Foreskin fibroblast (primary cell): ENCODE measurements at places on chromosomes 2 and 18.

DNA sequence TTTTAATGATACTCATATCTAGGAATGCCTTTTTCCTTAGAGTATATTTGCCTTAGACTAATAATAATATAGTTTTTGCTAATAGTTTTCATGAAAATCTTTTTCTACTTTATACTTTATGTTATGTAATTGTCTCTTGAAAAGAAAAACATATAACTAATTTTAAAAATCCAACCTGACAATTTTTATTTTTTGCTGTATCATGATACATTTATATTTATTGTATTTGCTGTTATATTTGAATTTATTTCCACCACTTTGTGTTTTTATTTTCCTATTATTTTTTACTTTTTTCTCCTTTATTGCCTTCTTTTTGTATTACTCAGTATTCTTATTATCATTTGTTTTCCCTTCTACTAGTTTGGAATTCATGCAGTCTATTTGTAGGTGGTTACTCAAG is 85.4 kb downstream of the MBD5 start:
- DNase-seq, result no peak

- DNase-seq, result no peak
Measured at GRCh38 chr2:130389783-130390182, 33.9 kb downstream of the PTPN18 start.

- DNase-seq, result no peak
Measured at GRCh38 chr2:88351249-88351601, 101.3 kb downstream of the FOXI3 start.

- DNase-seq, result no peak
Measured at GRCh38 chr18:31079973-31080372, 22.2 kb downstream of the DSC2 start.

- no peak for DNase-seq
Measured at GRCh38 chr2:187875261-187876141, 321.3 kb upstream of the TFPI start.

DNA sequence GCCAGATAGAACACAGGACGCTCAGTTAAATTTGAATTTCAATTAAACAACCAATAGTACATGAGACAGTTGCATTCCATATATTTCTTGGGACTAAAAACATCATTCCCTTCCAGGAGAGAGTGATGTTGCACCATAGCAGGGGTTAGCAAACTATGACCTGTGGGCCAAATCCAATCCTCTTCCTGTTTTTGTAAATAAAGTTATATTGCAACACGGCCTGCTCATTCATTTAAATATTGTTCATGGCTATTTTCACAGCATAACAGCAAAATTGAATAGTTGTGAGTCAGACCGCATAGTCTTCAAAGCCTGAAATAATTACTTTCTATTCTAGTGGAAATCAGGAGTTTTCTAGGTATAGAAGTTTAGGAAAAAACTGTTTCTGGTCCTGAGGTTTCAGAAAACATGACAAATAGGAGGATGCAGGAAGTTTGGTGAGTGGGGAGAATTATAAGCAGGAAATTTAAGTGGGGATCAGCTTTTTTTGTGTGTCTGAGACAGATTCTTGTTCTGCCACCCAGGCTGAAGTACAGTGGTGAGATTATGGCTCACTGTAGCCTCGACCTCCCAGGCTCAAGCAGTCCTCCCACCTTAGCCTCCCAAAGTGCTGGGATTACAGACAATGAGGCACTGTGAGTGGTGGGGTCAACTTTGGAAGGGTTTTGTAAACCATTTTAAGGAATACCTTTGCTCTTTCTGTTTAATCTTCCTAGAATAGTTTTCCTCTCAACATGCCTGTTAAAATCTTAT is 131.5 kb downstream of the SOCS6 start:
- DNase-seq, result peak; percentile 94

GRCh38 chr2:98901702-98902101 is 34.3 kb downstream of the CRACDL start:
- DNase-seq, result no peak

DNA sequence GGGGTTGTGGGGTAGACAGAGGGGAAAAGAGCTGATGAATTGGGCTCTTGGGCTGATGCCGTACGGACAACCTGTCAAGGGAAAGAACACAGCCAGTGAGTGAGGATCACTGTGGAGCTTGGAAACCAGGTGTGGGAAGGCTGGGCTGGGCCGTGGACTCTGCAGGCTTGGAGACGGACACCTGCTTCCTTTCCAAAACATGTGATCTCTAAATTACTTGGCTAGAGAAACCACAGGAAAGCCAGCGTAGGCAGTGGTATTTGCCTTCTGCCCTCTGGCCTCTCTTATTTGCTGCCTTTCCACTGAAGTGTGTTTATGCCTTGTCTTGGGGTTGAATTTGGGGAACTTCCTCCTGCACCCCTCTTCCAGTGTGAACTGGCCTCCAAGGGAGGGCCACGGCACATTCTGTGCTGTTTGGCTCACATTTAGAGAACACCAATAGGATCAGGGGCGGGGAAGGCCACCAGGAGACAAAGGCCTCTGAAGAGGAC is 267.7 kb downstream of the PRKCE start:
- no peak for DNase-seq

GRCh38 chr18:46680784-46681695 is 24.0 kb upstream of the LOXHD1 start:
- DNase-seq, result no peak

- DNase-seq, result no peak
Measured at GRCh38 chr2:241835611-241836010, 23.1 kb downstream of the PDCD1 start.

- no peak for DNase-seq
Measured at GRCh38 chr2:187379869-187380268, 68.2 kb downstream of the CALCRL start.

- DNase-seq, result no peak
Measured at GRCh38 chr2:215611609-215612386, 175.9 kb upstream of the FN1 start.

- no peak for DNase-seq
Measured at GRCh38 chr18:35861367-35862118, 110.9 kb upstream of the RMP24 start.

GRCh38 chr2:200039724-200040650 is 84.6 kb downstream of the MAIP1 start:
- DNase-seq, result peak; percentile 96

DNA sequence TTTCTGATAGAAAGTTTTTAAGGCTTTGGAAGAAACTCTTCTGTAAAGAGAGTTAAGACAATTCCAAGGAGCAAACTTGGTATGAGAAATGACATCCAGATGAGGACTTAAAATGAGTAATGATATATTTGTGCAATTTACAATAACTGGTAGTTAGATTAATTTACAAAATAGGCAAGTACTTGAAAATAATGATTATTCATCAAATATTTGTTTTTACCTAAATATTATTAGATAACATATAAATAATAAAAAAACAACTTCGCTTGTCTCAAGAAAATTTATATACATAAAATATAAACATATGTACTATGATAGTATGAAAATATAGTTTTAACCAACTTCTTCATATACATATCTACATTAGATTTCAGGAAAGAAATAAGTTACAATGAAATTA is 478.5 kb downstream of the TRIB2 start:
- DNase-seq, result no peak

DNA sequence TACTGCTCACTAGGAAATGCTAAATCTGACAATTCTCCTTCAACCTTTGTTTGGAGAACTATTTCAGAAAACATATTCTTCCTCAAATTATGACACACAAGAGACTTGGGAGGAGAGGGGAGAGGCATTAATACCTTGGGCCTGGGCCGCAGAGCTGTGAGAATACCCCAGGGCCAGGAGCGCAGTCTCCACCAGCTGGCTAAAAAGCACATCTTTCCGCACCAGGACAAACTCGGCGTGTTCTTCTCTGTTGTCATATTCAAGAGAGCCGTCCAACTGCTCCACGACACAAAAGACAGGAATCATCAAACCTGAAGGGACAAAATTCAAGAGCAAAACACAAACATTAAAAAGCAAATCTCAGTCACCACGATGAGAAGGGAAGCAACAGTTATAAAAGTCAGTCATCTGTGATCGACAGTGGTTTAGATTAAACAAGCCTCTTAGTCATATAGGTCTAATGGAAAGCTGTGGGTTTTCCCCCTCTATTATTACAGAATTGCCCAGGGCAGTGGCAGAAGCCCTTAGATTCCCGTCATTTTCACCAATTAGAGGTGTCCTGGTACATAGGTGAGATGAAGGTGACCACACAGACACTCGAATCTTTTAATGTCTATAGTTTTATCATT is 24.4 kb downstream of the SATB2 start:
- DNase-seq, result no peak
